Activated naive CD4-positive, alpha-beta T cell treated with anti-CD3 and anti-CD28 coated beads for 36 hours (primary cell): ENCODE measurements at places on chromosomes 12 and 14. TPM values are rescaled to one million over a fixed set of nuclear protein-coding genes. Genes with fewer than 3 reads are reported as not detected.

Gene ADAM20
- 0.43 TPM for total RNA-seq

Gene P2RX2
- not detected for total RNA-seq

Gene PTGER2
- total RNA-seq: 1.2 TPM

Gene EGLN3
- 0.07 TPM for total RNA-seq
